ENCODE measurements at places on chromosomes 1 and 21. TPM values are rescaled to one million over a fixed set of nuclear protein-coding genes. Genes with fewer than 3 reads are reported as not detected.

The S100A4 gene
- total RNA-seq: 12.7 TPM

The FHAD1 gene
- total RNA-seq: 1.0 TPM

DNA sequence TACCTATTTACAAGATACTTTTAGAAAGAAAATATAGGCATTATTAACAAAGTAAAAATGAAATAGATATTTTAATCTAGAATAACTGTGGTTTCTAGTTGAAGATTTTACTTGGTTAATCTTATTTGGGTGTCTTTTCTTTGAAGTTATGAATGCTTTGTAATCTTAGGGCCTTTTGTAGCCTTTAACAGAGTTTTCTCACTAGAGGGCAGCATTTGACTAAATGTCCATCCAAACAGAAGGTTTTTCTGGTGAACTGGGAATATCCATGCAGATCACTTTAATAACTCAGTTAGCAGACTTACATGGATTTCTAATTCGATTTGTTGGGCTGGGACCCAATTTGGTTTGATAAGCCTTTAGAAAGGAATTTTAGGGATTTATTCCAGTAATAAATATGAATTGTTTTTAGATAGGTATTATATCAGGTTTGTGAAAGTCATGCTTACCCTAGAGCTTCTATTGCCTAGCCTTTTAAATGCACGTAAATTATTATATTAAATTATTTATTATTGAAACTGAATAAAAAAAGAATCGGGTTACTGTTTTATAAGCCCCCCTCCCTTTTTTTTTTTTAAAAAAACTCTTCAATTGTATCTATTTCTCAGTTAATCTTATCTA is 119.7 kb downstream of the ZNF326 start:
- no peak for DNase-seq

- no peak for DNase-seq
Observed at GRCh38 chr1:24535778-24536177, 20.1 kb upstream of the NCMAP start.

GRCh38 chr1:159012495-159012894 is 2.8 kb downstream of the IFI16 start:
- no peak for DNase-seq

DNA sequence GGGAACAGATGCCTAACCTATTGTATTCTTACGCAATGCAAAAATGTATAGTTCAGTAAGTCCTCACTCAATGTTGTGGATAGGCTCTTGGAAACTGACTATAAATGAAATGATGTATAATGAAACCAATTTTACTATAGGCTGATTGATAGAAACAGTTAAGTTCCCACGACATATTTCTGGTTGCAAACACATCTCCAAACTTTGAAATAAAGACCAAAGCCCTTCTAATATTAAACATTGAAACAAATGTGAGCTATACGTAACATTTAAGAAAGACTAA is 29.1 kb downstream of the MAP3K21 start:
- DNase-seq: no peak

- DNase-seq: no peak
Observed at GRCh38 chr1:154256686-154257085, 15.7 kb upstream of the HAX1 start.

- DNase-seq: no peak
Observed at GRCh38 chr1:164726235-164726634, 167.3 kb downstream of the PBX1 start.

DNA sequence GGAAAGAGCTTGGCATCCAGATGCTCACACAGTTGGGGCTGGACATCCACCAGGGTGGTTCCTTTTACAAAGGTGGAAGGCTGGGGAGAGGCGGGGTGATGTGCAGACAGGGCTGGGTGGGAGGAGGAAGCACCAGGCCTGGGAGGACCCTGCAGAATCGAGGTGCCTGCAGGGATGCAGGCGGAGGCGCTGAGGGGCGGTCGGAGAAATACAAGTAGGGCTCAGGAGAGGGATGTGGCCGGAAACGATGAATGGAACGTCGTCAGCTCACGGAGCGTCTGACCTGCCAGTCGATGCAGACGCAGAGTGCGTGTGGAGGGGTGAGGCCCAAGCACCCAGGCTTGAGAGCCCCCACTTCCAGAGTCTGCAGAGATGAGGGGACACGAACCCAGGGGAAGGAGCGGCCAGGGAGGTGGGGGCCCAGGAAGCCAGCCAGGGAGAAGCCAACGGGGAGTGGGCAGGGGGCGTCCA is 63.4 kb downstream of the TRIM11 start:
- DNase-seq: no peak

DNA sequence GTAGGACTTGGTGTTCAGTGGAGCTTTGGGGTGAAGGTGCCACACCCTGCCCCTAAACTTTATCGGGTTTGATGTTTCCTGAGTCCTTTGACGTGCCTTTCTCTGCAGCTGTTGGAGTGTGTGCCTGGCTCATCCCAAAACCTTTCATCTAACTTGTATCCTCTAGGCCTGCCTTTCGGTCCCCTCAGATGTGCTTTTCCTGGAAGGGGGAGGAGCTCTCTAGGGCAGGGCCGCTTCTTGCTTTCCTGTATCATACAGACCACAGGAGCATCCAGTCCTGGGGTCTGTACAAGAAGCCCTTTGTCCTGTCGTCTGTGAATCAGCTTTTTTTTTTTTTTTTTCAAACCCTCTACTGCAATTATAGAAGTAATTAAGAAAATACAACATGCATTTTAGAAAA is 35.7 kb downstream of the PTGFRN start:
- DNase-seq: no peak

DNA sequence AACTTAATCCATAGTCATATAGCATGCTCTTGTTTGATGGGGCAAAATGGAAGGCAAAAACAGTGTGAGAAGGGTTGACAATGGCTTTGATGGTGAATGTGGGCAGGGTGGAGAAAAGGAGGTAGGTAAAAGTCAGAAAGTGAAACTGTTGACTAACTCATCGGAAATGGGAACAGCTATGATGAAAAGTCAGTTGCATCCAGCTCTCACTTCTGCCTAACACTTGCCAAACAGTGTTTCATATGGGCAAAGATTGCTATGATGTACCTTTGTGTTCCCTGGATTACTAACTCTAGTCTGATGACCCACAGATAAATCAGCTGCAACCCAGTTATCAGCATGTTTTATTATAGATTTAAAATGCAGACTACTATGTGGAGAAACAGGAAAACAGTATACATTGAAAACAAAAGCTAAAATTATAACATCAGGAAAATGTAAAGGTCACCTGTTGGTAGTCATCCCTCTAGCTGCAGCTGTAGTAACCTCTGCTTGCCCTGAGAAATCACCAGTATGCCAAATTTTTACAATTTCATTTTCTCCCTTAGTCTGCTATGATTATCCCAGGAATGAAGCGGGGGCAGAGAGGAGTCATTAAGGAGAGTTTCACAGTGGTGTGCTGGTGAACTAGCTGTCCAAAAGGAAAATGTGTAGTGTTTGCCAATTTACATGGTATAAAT is 11.7 kb downstream of the TNFSF18 start:
- no peak for DNase-seq

GRCh38 chr1:77100875-77101274 is 118.4 kb downstream of the PIGK start:
- DNase-seq: no peak

Measured in mesothelial cell of epicardium (in vitro differentiated cells).